ENCODE measurements at places on chromosomes 13 and 19.

- no peak for DNase-seq
Measured at GRCh38 chr19:8204961-8205360, 4.2 kb upstream of the CERS4 start.

- no peak for DNase-seq
Measured at GRCh38 chr19:36547001-36547732, 19.1 kb upstream of the ZNF260 start.

DNA sequence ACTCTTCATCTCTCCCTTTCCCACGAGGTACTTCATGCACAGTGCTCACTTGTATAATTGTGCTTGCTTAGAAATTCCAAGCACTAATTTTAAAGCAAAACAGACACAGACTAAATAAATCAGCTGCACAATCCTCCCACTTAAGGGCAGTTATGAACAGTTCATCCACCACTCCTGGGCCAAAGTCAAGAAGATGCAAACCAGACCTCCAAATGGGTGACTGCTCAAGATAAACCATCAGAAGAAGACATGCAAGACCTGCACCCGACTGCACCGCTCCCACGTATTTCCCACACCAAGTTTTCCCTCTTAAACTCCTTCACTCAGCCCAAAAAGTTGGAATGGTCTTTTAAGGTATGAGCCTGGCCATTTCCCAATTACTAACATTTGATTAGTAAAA, 19.9 kb downstream of the ZNF235 start:
- DNase-seq, result no peak

GRCh38 chr19:42216653-42217519, 591 bp downstream of the DEDD2 start:
- DNase-seq, result no peak

- DNase-seq, result no peak
Measured at GRCh38 chr19:13396250-13397080, 109.8 kb downstream of the CACNA1A start.

DNA sequence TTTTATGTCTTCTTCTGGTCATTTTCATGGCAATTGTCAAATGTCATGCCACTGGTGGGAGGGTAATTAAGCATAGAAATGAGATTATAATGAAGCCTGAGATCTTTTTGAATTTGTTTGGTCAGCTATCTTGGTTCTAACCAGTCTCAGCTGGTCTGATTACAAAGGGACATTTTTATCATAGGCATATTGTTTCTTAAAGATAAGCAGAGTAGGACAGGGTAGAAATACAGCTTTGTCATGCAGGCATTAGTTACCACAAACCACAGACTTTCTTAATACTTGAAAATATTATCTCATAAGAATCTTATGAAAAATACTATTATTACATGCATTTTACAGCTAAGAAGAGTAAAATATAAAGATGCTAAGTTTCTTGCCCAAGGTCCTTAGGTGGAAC, 1761.5 kb downstream of the PCDH9 start:
- DNase-seq, result no peak

GRCh38 chr13:90547272-90547790, 800.2 kb upstream of the MIR17HG start:
- no peak for DNase-seq

- DNase-seq, result no peak
Measured at GRCh38 chr13:32951580-32951979, 64.6 kb upstream of the KL start.

- no peak for DNase-seq
Measured at GRCh38 chr19:55116859-55117662, at the start of gene PPP1R12C. Gene PPP1R12C (minus strand): TSS chr19:55117637. CDS start chr19:55117543, 94 bp downstream.

- no peak for DNase-seq
Measured at GRCh38 chr13:73521985-73522524, 463.2 kb downstream of the KLF5 start.

GRCh38 chr13:55155046-55155445, 1985.7 kb upstream of the PRR20A start:
- no peak for DNase-seq

DNA sequence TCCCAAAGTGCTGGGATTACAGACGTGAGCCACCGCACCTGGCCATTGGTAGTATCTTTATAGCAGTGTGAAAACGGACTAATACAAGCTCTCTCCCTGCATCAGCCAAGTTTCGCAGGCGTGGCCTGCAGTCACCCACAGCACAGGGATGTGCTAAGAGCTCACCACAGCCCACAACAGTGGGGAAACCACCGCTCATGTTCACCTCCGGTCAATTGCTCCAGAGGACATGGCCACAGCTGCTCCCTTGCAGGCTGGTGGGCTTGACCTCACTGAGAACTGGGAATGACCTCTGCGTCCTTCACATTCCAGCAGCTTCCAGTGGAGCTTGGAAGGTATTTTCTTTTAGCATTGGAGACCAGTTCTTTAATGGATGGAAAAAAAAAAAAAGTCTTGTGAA, 156.4 kb downstream of the KCTD15 start:
- DNase-seq, result no peak

GRCh38 chr19:47075941-47076340, 27.5 kb upstream of the TMEM160 start:
- DNase-seq, result no peak

- no peak for DNase-seq
Measured at GRCh38 chr13:26599403-26599802, 41.9 kb downstream of the WASF3 start.

- DNase-seq, result no peak
Measured at GRCh38 chr13:29594710-29595379, 643 bp downstream of the SLC7A1 start.

GRCh38 chr19:12899891-12900518, 9.0 kb downstream of the GCDH start:
- no peak for DNase-seq

DNA sequence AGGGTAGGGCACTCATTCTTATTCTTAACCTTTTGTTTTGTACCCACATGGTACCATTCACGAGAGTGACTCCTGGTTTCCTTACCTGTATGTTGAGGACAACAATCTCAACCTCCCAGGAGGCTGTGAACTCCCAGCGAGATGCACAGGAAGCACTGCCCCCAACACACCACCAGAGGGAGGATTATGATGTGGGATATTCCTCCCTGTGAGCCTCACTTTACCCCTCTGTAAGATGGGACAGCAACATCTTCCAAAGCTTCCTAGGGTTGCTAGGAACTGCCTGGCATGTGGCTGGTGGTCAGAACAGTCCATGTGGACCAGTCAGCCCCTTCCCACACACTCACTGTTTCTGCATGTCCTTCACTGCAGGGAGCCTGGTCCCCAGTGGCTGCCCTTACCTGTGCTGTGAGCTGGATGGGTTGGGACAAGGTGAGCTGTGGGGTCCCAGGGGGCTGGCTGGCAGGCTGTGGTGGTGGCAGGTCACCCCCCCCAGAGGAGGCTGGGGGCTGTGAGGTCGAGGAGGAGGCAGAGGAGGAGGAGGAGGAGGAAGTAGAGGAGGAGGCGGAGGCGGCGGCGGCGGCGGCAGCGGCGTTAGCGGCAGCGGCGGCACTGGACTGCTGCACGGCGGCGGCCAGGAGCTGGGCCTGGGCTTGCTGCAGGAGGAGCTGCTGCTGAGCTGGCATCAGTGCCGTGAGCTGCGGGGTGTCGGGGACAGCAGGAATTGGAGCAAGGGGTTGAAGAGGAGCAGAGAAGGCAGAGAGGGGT, 15.8 kb downstream of the POU2F2 start:
- no peak for DNase-seq

DNA sequence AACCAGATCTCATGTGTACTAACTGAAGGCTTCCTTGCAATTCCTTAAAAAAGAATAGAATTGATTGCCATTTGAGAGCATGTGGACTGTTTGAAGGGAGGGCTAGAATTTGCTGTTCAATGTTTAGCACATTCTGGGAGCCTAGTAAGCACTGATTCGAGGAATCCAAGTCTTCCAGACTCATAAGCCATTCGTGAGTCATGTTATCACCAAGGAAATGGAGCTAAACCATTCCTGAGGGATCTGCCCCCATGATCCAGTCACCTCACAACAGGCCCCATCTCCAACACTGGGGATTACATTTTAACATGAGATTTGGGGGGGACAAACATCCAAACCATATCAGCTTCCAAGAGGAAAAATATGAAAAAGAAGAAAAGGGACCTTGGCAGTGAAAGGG, 276.4 kb downstream of the KCNRG start:
- no peak for DNase-seq

DNA sequence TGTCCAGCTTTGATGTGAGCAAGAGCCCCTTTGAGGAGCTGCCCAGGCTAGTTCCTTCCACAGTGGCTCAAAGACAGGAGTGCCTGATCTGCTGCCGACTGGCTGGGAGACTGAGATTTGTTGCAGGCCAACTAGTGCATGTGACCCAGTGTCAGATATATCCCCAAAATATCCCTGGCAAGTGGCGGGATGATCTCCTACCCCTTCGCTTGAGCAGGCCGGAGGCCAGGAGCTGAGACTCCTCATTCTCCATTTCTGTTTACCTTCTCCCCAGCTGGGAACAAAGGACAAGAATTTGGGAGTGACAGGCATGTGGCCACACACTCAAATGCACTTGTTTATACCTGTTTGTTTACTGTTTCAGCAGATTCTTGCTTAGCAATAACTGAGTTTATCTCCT, 37.1 kb upstream of the XPO4 start:
- DNase-seq, result no peak

GRCh38 chr13:75422028-75422427, 59.9 kb downstream of the TBC1D4 start:
- DNase-seq, result no peak

All from NCI-H187 treated with DMSO at 0.1 percent for 48 hours (cell line).